GM19239 (cell line): ENCODE measurements at places on chromosomes 2 and 18.

GRCh38 chr2:240469740-240470139 is 34.3 kb downstream of the GPC1 start:
- DNase-seq = no peak

- no peak for DNase-seq
Measured at GRCh38 chr2:37795938-37796337, 124.5 kb upstream of the CDC42EP3 start.

DNA sequence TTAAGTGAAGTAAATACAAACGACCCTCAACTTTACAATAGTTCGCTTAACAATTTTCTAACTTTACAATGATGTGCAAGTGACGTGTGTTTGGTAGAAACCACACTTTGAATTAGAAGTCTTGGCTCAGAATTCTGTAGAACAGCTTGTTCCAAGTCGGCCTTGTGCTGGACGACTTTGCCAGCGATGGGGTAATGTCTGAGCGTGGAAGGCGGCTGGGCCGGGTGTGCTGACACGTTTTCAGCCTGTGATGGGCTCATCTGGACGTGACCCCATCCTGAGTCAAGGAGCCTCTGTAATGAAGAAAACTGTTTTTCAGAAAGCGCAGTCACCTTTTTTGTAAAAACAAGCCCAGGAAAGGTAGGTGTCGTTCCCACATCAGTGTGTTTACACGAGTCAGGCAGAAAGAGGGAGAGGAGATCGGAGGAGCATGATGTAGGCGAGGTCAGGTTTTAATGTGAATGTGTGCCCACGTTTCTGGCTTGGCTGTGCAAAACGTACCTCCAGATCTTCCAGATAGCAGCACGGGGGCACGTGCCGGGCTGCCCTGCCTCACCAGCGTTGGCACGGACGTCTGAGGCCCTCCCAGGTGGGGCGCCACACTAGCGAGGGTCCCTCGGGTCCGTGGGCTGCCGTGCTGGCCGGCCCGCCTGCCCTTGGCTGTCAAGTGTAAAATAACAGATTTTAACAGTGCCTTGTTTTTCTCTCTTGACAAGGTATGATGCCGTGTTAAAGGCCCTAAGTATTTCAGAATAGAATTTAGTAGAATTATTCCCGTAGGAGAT is 54.6 kb downstream of the CTDP1 start:
- DNase-seq = no peak

DNA sequence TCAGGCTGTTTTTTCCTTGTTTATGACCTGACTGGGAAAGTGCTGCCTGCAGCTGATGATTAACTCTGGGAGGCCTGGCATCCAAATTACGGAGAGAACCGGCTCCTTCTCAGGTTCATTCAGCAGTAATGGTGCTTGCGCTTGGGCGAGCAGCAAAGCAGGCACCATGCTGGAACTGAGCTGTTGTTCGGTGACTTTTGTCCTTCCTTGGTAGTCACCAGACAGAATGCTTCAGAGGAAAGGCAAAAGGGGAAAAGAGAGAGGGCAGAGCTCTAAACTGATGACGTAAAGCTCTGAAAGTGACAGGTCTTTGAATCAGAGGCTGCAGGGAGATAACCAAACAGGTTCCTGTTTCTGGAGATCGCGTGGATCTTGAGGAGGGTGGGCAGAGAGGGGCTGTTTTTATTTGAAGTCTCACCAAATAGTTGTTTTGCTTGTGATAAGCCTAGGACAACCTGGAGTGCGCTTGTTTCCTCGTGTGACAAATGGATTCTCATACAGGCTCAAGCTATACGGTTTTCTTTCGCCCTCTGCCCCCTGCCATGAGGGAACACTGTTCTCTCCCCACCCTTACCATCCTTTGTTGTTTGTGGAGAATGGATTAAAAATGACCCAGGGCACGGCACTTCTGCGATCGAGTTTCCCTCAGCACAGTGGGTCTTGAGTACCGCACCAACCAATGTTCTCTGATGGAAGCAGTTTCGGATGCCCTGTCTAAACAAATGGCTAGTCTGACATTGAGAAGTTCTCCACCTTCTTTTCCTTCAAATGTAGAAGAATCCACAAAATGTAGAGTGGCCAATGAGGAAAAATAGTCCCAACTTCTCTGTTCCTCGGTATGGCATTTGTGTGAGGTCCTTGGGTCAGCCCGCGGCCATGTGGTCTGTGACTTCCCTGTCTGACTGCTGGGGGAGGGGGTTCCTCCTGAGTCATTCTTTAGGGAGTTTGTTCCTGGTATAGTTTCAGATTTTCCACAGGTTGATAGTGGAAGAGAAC is 1.3 kb downstream of the RASGRP3 start:
- no peak for DNase-seq

DNA sequence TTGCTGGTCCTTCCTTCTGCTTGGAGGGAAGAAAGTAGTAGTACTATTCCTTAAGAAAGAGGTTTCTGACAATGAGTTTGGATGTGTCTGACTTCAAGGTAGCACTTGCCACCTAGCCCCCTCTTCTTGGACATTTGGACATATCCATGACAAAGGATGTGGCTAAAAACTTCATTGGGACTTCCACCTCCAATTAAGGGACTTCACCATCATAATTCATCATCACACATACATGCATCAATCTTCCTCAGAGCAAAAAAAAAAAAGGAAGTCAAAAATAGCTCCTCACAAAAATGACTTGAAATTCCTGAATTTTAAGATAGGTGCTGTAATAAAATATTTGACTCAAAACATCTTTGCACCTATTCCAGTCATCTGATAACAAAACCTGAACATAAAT is 23.4 kb upstream of the PEX13 start:
- no peak for DNase-seq

GRCh38 chr2:119106301-119106897 is 52.2 kb downstream of the C1QL2 start:
- DNase-seq = no peak

DNA sequence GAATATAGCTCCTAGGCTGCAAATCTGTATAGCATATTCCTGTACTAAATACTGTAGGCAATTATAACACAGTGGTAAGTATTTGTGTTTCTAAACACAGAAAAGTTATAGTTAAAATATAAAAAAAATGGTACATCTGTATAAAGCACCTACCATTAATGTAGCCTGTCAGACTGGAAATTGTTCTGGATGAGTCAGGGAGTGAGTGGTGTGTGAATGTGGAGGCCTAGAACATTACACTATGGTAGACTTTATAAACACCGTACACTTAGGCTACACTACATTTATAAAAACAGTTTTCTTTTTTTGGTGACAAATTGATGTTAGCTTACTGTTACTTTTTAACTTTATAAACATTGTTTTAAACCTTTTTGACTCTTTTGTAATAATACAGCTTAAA is 226.3 kb downstream of the CCDC85A start:
- no peak for DNase-seq

- no peak for DNase-seq
Measured at GRCh38 chr18:61842146-61842545, 50.7 kb downstream of the RNF152 start.

- no peak for DNase-seq
Measured at GRCh38 chr18:49544362-49544761, 17.5 kb upstream of the LIPG start.

DNA sequence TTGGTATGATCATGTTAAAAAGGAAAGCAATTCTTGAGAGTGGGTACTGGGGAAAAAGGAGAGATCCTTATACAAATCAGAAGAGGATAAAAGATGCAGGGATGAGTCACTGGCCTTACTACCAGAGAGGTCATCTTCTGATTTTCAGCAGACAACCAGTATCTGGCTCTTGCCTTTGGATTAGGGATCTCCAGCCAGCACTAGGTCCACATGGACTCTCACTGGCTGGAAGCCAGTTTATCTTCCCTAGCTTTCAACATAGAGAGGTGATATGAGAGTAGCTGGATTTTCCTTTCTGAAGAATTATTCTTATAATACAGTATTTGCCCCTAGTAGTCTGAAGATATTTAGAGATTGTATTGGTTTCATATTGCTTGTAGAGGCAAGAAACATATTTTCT is 30.2 kb downstream of the CERKL start:
- DNase-seq = no peak

- no peak for DNase-seq
Measured at GRCh38 chr2:80748592-80748991, 444.0 kb upstream of the LRRTM1 start.

DNA sequence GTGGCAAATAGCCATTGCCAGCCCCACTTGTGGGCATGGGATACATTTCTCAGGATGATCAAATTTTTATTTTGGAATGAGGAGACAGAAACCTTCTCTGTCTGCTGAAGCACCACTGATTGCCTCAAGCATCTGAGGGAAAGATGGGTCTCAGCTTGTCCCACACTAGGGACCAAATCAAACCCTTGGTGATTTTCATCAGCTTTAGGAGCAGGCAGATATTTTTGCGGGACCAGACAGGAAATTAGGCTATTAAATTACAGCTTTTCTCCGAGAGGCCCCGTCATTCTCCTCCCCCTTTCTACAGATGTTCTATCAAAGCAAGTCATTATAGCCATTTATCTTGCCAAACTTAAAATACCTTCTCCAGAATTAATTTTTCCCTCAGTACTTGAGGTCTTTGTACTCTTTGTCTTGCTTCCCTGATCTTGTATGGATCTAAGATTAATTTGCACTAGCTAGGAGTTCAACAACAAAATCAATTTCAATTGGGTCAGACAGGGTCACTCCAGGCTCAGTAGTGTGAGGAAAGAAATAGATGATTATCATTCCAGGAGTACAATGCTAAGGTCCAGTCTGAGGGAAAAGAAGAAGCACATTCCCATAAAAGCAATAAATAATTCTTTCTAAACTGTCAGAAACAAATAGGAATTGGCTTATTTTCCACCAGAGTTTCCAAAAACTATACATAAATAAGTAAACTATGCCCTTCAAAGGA is 818.1 kb upstream of the SOX11 start:
- no peak for DNase-seq

DNA sequence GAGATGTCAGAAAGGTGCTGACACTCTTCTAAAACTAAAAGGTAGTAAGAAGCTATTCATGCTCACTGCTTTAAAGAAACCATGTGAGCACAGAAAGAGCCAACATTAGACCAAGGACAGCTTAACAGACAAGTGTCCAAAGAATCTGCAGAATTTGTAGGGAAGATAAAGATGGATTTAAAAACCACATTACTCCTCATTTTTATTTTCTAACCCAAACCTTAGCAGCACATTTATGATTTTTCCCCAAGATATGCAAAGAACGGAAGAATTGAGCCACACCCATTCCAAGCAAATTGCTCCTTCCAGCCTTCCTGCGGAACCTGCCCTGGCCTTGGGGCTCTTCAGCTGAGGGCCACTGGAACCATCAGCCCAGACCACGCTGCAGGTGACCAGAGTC is 26.9 kb downstream of the MBP start:
- no peak for DNase-seq

DNA sequence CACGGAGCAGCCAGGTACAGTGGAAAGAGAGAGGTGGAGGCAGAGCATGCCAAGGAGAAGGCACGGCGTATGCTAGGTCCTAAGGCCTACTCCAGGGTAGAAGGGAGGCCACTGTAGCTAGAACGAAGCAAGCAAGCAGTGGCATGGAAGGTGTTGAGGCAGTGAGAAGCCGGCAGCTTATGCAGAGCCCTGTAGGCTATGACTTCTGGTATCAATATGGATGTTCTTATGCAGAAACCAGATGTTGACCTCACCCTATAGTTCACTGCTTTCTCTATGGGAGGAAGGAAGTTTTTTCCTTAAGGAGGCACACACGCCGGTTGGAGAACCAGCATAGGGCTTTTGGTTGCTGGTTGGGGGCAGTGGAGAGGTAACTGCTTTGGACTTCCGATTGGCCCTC is 6.1 kb downstream of the MGAT5 start:
- DNase-seq = no peak

DNA sequence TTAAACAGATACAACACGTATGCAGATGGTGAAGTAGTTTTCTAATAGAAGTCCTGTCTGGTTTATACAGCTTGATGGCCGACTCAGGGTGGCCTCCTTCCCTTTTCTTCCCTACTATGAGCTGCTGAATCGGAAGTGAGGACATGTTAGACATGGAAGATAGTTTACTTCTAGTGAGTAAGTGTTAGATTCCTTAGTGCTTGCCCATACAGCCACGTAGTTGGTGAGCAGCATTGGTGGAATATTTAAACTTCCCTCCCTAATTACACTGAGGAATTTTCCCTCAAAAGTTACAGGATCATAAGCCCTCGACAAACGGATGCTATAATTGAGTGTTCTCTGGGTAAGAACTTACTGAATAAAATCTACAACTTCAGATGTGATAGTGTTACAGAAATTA is 52.1 kb downstream of the RHBDD1 start:
- DNase-seq = no peak

- no peak for DNase-seq
Measured at GRCh38 chr2:128271911-128272600, 46.6 kb downstream of the HS6ST1 start.

DNA sequence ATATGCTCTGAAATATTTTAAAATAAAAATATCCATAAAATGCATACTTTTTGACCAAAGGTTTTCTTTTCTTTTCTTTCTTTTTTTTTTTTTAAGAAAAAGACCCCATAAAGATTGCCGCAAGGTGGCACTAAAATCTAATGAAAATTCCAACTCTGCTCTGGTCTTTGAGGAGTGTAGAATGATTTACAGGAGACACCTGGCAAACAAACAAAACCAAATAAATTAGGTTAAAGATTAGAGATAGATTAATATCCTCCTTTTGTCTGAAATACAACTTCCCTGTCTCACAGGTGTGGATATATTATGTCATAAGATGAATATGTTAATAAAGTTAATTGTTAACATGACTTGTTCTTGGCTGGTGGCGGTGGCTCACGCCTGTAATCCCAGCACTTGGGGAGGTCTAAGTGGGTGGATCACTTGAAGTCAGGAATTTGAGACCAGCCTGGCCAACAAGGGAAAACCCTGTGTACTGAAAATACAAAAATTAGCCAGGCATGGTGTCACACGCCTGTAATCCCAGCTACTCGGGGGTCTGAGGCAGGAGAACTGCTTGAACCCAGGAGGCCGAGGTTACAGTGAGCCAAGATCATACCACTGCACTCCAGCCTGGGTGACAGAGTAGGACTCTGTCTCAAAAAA is 3.5 kb upstream of the RHOB start:
- DNase-seq = no peak

GRCh38 chr2:239392688-239393387 is 8.0 kb downstream of the HDAC4 start:
- DNase-seq = no peak
